Activated naive CD8-positive, alpha-beta T cell treated with anti-CD3 and anti-CD28 coated beads for 36 hours (primary cell): ENCODE measurements at places on chromosomes 6 and 20.

GRCh38 chr20:15257569-15257870 is 920.1 kb upstream of the FLRT3 start:
- DNase-seq = no peak
- no peak overlapping the region for H3K27ac ChIP-seq
- no peak overlapping the region for H3K4me3 ChIP-seq
- H3K27me3 ChIP-seq = peaks cover 4% of the 10 kb centered on the region
- no peaks in the 10 kb centered on the region for H3K4me1 ChIP-seq

- peaks cover 34% of the 10 kb centered on the region for H3K4me1 ChIP-seq
- peak overlapping the region; percentile 62 for H3K27ac ChIP-seq
- H3K36me3 ChIP-seq = peaks cover 16% of the 10 kb centered on the region
- no peak overlapping the region for H3K4me3 ChIP-seq
- H3K27me3 ChIP-seq = no peaks in the 10 kb centered on the region
- peak; percentile 59 for DNase-seq
These were observed 25.6 kb downstream of the WRNIP1 start for GRCh38 chr6:2790588-2791449.

DNA sequence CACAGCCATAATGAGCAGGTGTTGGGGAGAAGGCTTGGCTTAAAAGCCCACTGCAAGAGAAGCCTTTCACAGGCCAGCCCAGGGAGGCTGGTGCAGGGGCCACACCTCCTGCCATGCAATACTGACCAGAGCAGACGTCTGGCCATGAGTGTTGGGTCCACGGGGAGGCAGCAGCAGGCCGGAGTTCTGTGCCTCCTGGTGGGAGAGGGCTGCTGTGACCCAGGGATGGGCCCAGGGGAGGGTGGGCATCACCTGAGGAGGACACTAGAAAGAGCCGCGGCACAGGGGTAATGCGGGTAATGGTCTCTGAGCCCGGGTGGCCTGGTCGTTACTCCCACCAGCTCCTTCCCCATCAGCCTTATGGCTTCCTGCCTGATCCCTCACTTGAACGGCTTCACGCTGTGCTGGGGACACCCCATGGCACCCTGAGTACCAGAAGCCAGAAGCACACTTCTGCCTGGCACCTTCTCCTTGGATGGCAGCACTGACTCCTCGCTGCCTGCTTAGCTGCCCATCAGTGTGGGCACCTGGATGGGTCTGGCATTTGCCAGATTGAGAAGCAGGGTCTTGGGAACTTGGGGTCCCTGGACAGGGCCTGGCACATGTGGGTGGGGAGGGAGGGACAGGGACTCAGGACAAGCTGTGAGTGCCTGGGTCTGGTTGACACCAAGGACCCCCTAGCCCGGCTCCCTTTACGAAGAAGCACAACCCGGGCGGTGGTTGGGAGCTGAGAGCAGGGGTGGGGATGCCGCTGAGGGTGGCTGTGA is 108.8 kb downstream of the ASXL1 start:
- no peaks in the 10 kb centered on the region for H3K27me3 ChIP-seq
- no peaks in the 10 kb centered on the region for H3K36me3 ChIP-seq
- peaks cover 7% of the 10 kb centered on the region for H3K4me1 ChIP-seq
- H3K27ac ChIP-seq = no peak overlapping the region
- no peak overlapping the region for H3K4me3 ChIP-seq

- no peaks in the 10 kb centered on the region for H3K36me3 ChIP-seq
- no peak overlapping the region for H3K27ac ChIP-seq
- peaks cover 6% of the 10 kb centered on the region for H3K27me3 ChIP-seq
- DNase-seq = no peak
- no peaks in the 10 kb centered on the region for H3K4me1 ChIP-seq
These were observed 226.1 kb downstream of the QKI start for GRCh38 chr6:163640641-163641040.

DNA sequence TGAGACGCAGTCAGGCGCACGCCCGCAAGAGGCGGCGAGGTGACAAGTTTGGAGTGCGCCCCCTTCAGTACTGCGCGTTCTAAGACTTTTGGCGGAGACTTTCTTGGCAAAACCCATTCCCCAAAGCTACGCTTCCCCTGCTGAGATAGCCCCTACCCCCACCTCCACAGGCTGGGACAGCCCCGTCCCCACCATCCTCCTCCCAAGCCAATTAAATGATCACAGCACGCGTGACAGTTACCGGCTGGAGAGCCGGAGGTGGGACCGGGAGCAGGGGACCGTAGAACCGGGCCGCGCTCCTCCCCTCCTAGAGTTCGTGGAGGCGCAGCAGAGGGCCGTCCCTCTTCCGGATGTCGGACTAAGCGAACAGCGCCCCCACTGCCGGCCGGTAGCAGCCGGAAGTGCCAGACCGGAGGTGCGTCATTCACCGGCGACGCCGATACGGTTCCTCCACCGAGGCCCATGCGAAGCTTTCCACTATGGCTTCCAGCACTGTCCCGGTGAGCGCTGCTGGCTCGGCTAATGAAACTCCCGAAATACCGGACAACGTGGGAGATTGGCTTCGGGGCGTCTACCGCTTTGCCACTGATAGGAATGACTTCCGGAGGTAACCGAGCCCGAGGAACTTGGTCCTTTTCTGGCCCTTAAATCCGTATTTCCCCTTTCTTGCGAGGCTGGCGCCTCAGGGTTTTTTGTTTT is at the start of gene TOMM6:
Gene TOMM6 (plus strand): TSS at position 476 of the 699 bp plus-strand sequence. CDS start 4 bp downstream, at position 480.
- peak; percentile 96 for DNase-seq
- H3K4me1 ChIP-seq = peaks cover 25% of the 10 kb centered on the region
- H3K27ac ChIP-seq = peak within 1 kb of the TSS; percentile 99
- H3K27me3 ChIP-seq = no peaks in the 10 kb centered on the region
- peak within 1 kb of the TSS; percentile 97 for H3K4me3 ChIP-seq

GRCh38 chr6:66179361-66179760 is 472.3 kb upstream of the EYS start:
- no peak for DNase-seq
- no peak overlapping the region for H3K27ac ChIP-seq
- no peaks in the 10 kb centered on the region for H3K36me3 ChIP-seq
- no peaks in the 10 kb centered on the region for H3K4me1 ChIP-seq
- no peak overlapping the region for H3K4me3 ChIP-seq

- H3K27me3 ChIP-seq = no peaks in the 10 kb centered on the region
- H3K4me3 ChIP-seq = no peak overlapping the region
- no peak overlapping the region for H3K27ac ChIP-seq
- H3K4me1 ChIP-seq = no peaks in the 10 kb centered on the region
- no peaks in the 10 kb centered on the region for H3K36me3 ChIP-seq
- no peak for DNase-seq
These were observed 190.0 kb downstream of the C6orf118 start for GRCh38 chr6:165119231-165120020.

- no peak for DNase-seq
- peak overlapping the region; percentile 74 for H3K27ac ChIP-seq
- H3K4me1 ChIP-seq = no peaks in the 10 kb centered on the region
- H3K4me3 ChIP-seq = no peak overlapping the region
- H3K36me3 ChIP-seq = peaks cover 36% of the 10 kb centered on the region
These were observed 55.6 kb downstream of the EZR start for GRCh38 chr6:158763434-158764182.

DNA sequence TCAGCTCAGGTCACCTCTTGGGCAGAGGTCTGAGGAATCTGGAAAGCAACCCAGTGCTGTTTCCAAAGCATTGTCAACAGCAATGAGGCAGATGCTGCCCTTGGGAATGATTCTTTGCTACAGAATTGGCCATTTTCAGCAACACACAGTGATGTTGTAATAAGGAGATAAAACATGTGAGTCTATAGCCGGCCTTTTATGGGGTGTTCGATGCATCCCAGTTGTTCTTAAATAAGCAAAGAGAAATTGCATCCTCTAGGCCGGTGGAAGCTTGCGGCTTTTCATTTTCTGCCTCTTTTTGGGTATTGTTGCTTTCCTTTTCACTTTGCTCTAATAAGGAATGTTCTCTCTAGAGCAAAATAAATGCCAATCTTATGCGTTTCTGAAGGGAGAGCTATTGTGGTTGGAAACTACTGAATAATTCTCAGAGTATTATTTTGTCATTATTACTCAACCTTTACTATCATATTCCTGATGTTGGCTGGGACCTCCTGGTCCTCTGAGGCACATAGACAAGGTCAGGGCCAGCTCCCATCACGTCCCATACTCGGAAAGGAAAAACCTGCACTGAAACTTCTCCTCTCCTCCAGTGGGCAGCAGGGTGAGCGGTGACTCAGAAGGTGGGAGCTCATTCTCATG is 214.2 kb downstream of the CDH26 start:
- no peak overlapping the region for H3K27ac ChIP-seq
- H3K27me3 ChIP-seq = no peaks in the 10 kb centered on the region
- no peak overlapping the region for H3K4me3 ChIP-seq
- no peak for DNase-seq

DNA sequence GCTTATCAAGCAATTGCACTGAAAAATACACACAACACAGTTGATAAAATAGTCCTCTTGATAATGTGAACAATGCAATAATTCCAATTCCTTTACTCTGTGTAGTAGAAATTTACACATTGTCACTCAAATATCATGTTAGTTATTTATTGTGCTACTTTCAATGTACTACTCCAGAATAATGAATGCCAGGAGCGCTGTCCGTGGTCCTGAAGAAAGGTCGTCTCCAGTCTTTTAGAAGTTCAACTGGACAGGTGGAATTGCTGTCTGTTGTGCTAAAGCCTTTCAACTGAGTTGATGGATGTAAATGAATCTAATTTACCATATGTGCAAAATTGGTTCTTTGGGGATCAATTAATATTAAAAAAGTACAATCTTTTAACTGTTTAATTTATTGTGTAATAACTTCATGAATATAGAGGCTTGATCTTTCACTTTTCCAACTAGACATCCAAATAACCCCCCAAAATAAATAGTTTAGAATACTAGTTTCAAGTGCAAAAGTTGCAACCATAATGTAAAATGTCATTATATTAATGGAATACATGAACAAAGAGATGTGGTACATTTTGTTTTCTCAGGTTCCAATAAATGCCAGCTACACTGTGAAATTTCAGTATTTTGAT is 3.2 kb downstream of the GRIK2 start:
- H3K27me3 ChIP-seq = peaks cover 75% of the 10 kb centered on the region
- H3K4me1 ChIP-seq = no peaks in the 10 kb centered on the region
- no peak for DNase-seq
- no peak overlapping the region for H3K4me3 ChIP-seq
- H3K27ac ChIP-seq = no peak overlapping the region

DNA sequence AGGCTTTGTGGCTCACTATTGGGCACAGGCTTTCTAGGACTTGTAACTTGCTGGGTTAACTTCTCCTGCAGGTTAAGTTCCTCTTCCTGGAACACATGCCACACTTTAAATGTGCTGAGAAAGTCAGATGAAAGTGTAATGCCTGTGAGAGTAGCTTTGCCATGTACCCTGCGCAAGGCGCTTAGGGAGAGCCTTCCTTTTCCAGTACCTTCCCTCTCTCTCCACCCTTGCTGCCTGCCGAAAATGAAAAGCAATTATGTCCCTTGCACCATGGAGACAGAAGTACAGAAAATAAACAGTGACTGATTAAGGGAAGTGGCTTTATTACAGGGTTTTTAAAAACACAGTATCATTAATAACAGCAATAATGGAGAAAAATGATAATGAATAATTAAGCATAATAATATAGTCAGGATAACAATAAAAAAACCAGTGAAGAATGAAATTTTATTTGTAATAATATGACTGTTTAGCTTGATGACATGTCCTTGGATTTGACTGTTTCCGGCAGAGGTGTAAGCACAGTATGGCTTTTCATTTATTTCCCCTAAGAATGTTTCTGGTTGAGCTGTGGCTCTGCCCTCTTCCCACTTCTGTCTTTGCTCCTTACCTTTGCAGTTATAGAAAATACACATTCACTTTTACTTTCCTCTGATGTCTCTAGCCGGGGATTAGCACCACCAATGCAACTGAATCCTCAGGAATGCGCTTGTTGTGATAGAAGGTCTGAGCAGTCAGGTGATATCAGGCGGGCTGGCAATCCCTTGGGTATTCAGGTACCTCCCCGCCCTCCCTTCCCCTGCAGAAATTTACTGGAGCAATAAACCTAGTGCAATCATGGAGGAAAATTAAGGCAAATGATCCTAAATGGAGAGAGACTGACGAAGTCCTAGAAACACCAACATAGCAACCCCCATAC is 472.3 kb upstream of the CITED2 start:
- DNase-seq = no peak
- no peaks in the 10 kb centered on the region for H3K4me1 ChIP-seq
- H3K4me3 ChIP-seq = no peak overlapping the region
- no peak overlapping the region for H3K27ac ChIP-seq

DNA sequence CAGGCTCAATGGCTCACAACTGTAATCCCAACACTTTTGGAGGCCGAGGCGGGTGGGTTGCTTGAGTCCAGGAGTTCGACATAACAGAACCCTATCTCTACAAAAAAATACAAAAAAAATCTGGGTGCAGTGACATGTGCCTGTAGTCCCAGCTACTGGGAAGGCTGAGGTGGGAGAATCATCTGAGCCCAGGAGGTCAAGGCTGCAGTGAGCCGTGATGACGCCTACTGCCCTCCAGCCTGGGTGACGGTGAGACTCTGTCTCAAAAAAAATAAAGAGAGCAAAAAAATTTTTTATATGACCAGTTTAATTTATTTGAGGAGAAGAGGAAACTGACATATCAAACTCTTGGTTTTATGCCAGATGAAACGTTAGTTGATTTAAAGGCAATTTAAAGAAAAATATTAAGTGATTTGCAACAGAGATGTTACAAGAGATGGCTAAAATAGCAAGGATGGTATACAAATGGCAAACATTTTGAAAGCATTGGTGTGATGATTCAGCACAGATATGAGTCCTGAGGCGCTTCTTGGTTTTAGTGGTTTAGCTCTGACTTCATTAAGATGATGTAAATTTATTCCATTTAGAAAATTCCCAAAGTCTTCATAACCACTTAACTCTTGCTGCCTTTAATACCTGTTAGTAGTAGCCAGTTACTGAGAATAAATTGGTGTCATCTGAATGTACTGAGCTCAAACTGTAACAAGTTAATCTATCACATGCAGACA is 17.7 kb downstream of the GTF2H5 start:
- DNase-seq = no peak
- peak overlapping the region; percentile 11 for H3K27ac ChIP-seq
- peaks cover 21% of the 10 kb centered on the region for H3K4me1 ChIP-seq
- no peaks in the 10 kb centered on the region for H3K27me3 ChIP-seq
- peaks cover 60% of the 10 kb centered on the region for H3K36me3 ChIP-seq
- no peak overlapping the region for H3K4me3 ChIP-seq

- no peaks in the 10 kb centered on the region for H3K4me1 ChIP-seq
- H3K27me3 ChIP-seq = no peaks in the 10 kb centered on the region
- H3K36me3 ChIP-seq = no peaks in the 10 kb centered on the region
- no peak overlapping the region for H3K4me3 ChIP-seq
- no peak for DNase-seq
These were observed 692.1 kb downstream of the HTR1B start for GRCh38 chr6:76771059-76771634.

- no peaks in the 10 kb centered on the region for H3K4me1 ChIP-seq
- DNase-seq = no peak
- H3K27ac ChIP-seq = no peak overlapping the region
- no peaks in the 10 kb centered on the region for H3K27me3 ChIP-seq
- no peak overlapping the region for H3K4me3 ChIP-seq
These were observed 73.5 kb downstream of the EFHC1 start for GRCh38 chr6:52493669-52494068.

GRCh38 chr20:4555188-4555890 is 166.4 kb upstream of the PRND start:
- H3K27me3 ChIP-seq = peaks cover 57% of the 10 kb centered on the region
- H3K27ac ChIP-seq = no peak overlapping the region
- no peak for DNase-seq
- H3K36me3 ChIP-seq = no peaks in the 10 kb centered on the region
